Thyroid gland (tissue), 4 donors: ENCODE measurements at places on chromosomes 3 and 15. TPM values are rescaled to one million over a fixed set of nuclear protein-coding genes. Genes with fewer than 3 reads are reported as not detected.

- no peaks in the 10 kb centered on the region for H3K4me1 ChIP-seq
- H3K27ac ChIP-seq = no peak overlapping the region
- no peaks in the 10 kb centered on the region for H3K36me3 ChIP-seq
- DNase-seq = no peak
- no peaks in the 10 kb centered on the region for H3K27me3 ChIP-seq
Observed at GRCh38 chr3:110344897-110345767, 726.5 kb upstream of the NECTIN3 start.

DNA sequence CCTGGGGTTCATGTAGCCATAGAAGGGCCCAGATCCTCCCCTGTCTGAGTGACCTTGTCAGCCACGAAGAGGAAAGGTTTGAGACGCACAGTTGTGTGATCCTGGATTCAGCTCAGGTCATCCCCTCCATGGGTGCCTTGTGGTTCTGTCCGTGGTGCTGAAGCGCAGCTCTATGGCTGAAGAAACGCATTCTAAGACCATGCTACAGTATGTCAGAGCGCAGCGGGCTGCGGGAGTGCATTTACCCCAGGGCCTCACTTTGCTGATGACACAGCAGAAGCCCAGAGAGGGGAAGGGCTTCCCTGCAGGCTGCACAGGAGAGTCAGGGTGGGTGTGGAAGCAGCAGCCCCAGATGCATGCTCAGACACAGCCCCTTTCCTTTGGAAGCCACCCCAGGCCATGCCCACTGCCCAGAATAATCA, 68.8 kb upstream of the IQSEC1 start:
- H3K36me3 ChIP-seq = no peaks in the 10 kb centered on the region
- no peaks in the 10 kb centered on the region for H3K27me3 ChIP-seq
- H3K4me3 ChIP-seq = no peak overlapping the region
- H3K27ac ChIP-seq = no peak overlapping the region
- H3K4me1 ChIP-seq = no peaks in the 10 kb centered on the region
- no peak for DNase-seq

DNA sequence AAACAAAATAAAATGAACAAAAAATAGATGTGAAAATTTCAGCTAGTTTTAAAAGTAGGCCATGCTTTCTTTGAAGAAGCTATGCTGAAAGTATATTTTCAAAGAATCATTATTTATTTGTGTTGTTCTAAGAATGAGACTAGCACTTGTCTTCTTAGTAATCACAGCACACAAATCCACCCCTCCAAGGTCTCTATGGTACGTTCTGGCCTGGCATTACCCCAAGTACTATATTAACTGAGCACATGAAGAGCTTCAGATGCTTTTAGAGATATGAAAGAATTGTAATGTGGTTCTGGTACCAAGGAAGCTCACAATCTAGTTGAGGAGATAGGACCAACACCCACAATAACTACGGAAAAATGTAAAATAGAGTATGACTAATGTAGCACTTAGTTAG, 416.5 kb downstream of the PLCL2 start:
- H3K27me3 ChIP-seq = no peaks in the 10 kb centered on the region
- DNase-seq = no peak
- H3K27ac ChIP-seq = no peak overlapping the region
- H3K4me1 ChIP-seq = no peaks in the 10 kb centered on the region
- H3K36me3 ChIP-seq = no peaks in the 10 kb centered on the region

DNA sequence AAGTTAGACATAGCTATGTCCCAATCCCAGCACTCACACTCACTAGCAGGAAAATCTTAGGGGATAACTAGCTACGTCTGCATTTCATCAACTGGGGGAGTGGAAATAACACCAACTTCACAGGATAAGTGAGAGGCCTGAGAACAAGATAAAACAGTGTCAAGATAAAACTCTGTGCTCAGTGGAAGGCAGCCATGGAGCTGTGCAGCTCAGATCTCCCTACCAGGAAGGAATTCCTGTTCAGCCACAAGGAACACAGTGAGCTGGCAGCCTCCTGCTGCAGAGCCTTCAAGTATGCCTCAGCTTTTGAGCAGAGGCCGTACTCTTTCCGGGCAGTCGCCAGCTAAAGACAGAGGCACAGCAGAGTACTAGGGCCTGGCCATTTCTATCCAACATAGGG, 115.8 kb upstream of the TOPAZ1 start:
- no peak overlapping the region for H3K4me3 ChIP-seq
- no peaks in the 10 kb centered on the region for H3K27me3 ChIP-seq
- H3K36me3 ChIP-seq = no peaks in the 10 kb centered on the region

DNA sequence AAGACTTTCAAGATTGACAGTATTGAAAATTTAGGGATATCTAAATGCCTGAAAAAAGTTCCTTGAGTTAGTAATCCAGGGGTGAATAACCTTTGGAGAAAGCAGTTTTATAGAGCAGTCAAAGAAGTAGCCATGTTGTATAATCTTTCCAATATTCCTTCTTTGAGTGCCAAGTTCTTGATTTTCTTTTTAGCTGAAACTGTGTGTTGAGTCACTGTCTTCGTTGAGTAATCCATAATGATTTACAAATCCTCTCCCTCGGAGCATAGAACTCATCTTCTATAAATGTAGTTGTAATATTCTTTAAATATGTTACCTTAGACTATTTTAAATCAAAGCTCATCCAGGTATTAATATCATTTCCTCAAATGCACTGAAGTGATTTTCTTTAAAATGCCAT, 135.2 kb downstream of the BBX start:
- peaks cover 6% of the 10 kb centered on the region for H3K4me1 ChIP-seq
- H3K4me3 ChIP-seq = no peak overlapping the region
- DNase-seq = no peak
- H3K27me3 ChIP-seq = no peaks in the 10 kb centered on the region
- no peaks in the 10 kb centered on the region for H3K36me3 ChIP-seq
- H3K27ac ChIP-seq = no peak overlapping the region

DNA sequence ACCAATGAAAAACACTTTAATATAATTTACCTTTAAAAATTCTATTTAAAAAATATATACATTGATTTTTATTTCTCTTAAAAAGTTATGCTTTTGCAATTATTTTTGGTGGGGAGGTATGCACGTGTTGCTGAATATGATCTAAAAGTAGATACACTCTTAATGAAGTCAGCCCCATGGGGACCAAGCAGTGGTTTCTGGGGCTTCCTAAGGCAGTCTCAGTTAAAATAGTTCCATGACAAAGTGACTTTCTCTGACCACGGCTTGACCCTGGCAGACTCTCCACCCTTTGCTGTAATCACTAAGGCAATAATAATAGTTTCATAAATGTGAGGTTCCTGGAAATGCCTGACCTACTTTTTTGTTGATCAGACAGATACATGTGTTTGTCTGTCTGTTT, 50.4 kb downstream of the CCR4 start:
- no peak overlapping the region for H3K4me3 ChIP-seq
- no peak overlapping the region for H3K27ac ChIP-seq
- peaks cover 2% of the 10 kb centered on the region for H3K4me1 ChIP-seq

GRCh38 chr15:74730619-74731316, 5.4 kb upstream of the CYP1A1 start:
- peaks cover 11% of the 10 kb centered on the region for H3K4me1 ChIP-seq
- no peak for DNase-seq
- no peaks in the 10 kb centered on the region for H3K36me3 ChIP-seq
- no peaks in the 10 kb centered on the region for H3K27me3 ChIP-seq
- H3K4me3 ChIP-seq = no peak overlapping the region
- H3K27ac ChIP-seq = no peak overlapping the region

- H3K4me1 ChIP-seq = no peaks in the 10 kb centered on the region
- no peak overlapping the region for H3K27ac ChIP-seq
- H3K27me3 ChIP-seq = no peaks in the 10 kb centered on the region
- no peak for DNase-seq
- no peak overlapping the region for H3K4me3 ChIP-seq
Observed at GRCh38 chr15:40600956-40601355, 6.9 kb downstream of the KNL1 start.

- H3K4me1 ChIP-seq = peaks cover 12% of the 10 kb centered on the region
- H3K4me3 ChIP-seq = no peak overlapping the region
- H3K27ac ChIP-seq = no peak overlapping the region
- H3K27me3 ChIP-seq = no peaks in the 10 kb centered on the region
- no peak for DNase-seq
Observed at GRCh38 chr3:52774066-52774713, 3.2 kb upstream of the ITIH1 start.

- H3K4me3 ChIP-seq = no peak overlapping the region
- no peak for DNase-seq
- no peaks in the 10 kb centered on the region for H3K27me3 ChIP-seq
Observed at GRCh38 chr15:75107908-75108838, 84.8 kb downstream of the PPCDC start.

- peak; percentile 78 for DNase-seq
- no peak overlapping the region for H3K27ac ChIP-seq
- no peaks in the 10 kb centered on the region for H3K36me3 ChIP-seq
- H3K4me3 ChIP-seq = no peak overlapping the region
- no peaks in the 10 kb centered on the region for H3K27me3 ChIP-seq
- H3K4me1 ChIP-seq = peaks cover 10% of the 10 kb centered on the region
Observed at GRCh38 chr15:65194826-65195547, 9.8 kb upstream of the CLPX start.

DNA sequence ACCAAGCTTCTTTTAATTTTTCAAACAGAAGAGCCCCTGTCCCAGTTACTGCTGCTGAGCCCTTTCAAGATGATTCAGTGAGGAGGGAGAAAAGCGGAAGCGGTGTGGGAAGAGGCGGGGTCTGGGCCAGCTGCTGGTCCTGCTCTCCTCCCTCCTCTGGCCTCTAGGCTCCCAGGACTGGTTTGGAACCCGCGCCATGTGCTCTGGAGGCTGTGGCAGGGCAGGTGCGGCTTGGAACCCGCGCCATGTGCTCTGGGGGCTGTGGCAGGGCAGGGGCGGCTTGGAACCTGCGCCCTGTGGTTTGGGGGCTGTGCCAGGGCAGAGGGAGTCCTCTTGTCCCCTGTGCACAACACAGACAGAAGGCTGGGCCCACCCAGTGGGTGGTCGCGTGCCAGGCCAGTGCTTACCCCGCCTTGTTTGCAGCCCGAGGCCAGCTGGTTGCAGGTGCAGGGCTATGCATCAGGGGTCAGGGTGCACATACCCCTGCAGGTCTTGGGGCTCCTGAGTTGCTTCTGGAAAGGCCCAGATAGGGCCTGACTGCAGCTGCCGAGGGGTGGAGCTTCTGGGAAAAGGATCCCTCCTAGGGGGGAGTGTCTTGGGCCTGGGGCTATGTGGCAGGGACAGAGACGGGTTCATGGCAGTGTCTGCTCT, 12.2 kb downstream of the ALG1L2 start:
- no peaks in the 10 kb centered on the region for H3K27me3 ChIP-seq
- H3K4me3 ChIP-seq = no peak overlapping the region
- H3K36me3 ChIP-seq = no peaks in the 10 kb centered on the region

DNA sequence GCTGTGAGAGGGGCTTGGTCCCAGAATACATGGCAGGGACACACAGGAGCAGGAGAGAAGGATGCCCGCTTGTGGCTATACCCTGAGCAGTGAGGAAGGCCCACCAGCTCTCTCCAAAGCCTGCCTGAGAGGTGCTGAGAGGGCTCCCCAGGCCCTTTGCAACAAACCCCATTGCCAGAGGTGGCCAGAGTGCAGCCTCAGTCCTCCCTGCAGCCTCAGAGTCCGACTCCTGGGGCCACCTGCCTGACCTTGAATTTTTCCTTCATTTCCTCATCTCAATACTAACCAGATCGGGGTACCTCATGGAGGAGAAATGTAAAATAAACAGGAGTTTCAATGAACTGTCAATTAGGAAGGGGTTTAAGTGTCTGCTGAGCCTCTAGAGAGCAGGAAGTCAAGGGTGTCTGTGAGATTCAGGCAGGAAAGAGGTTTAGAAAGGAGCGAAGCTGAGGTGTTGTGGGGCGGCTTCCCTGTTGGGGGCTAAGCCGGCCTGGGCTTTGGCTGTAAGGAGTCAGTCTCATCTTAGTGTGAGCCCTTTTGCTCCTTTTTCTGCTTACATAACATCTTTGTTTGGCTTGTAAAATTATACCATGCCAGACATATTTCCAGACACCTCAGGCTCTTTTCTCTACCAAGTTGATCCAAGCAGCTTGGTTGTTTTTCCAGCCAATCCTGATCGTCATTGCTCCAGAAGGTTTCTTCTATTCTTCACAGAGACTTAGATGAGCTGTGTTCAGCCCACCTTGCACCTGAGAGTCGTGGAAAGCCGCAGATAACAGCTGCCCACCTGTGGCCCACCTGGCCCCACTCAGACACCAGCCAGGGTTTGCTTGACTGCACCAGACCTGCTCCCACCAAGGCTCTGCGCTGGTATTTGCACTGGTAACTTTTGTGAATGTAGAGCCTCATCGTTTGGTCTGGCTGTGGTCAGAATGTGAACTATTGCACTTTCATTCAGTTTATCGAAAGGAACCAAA, 36.7 kb downstream of the CMTM7 start:
- no peak for DNase-seq
- H3K27me3 ChIP-seq = no peaks in the 10 kb centered on the region
- no peak overlapping the region for H3K4me3 ChIP-seq
- H3K27ac ChIP-seq = peak overlapping the region; percentile 28

GRCh38 chr3:101988596-101988995, 139.3 kb downstream of the NFKBIZ start:
- DNase-seq = no peak
- H3K27ac ChIP-seq = no peak overlapping the region
- peaks cover 6% of the 10 kb centered on the region for H3K4me1 ChIP-seq

DNA sequence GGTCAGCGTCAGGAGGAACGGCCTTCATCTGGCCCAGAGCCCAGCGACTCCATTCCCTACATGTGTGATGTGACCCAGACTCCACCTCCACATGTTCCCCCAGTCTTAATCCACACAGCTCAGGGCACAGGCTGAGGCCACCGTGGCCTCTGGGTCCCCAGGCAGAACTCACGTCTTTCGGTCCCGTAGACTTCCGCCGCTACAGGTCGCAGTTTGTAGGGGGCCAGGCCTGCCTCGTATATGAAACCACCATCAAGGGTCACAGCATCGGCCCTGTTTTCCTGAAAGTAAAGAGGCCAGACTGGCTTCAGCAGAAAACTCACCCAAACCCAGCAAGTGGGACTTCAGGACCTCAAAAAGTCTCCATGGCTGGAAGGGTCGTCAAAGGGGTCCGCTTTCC, 8.6 kb downstream of the LTF start:
- no peaks in the 10 kb centered on the region for H3K36me3 ChIP-seq
- no peak overlapping the region for H3K27ac ChIP-seq
- no peaks in the 10 kb centered on the region for H3K27me3 ChIP-seq
- no peaks in the 10 kb centered on the region for H3K4me1 ChIP-seq
- no peak for DNase-seq
- H3K4me3 ChIP-seq = no peak overlapping the region

GRCh38 chr15:41115652-41116115, 396 bp downstream of the INO80 start:
- no peaks in the 10 kb centered on the region for H3K27me3 ChIP-seq
- H3K27ac ChIP-seq = peak overlapping the region; percentile 100
- H3K4me3 ChIP-seq = peak overlapping the region; percentile 96
- H3K4me1 ChIP-seq = peaks cover 7% of the 10 kb centered on the region
- peak; percentile 58 for DNase-seq

Gene AQP9
- total RNA-seq = 0.21 TPM

Gene SMCO1
- total RNA-seq = not detected

Gene C3orf22
- total RNA-seq = not detected

Gene INAFM2
- 47.5 TPM for total RNA-seq

Gene PIF1
- 0.33 TPM for total RNA-seq

Gene ESYT3
- 20.3 TPM for total RNA-seq

Gene PARP9
- total RNA-seq = 22.9 TPM

Gene LMCD1
- total RNA-seq = 13.9 TPM
